Gastroesophageal sphincter (tissue), 4 donors: ENCODE measurements at places on chromosomes 4 and X.

DNA sequence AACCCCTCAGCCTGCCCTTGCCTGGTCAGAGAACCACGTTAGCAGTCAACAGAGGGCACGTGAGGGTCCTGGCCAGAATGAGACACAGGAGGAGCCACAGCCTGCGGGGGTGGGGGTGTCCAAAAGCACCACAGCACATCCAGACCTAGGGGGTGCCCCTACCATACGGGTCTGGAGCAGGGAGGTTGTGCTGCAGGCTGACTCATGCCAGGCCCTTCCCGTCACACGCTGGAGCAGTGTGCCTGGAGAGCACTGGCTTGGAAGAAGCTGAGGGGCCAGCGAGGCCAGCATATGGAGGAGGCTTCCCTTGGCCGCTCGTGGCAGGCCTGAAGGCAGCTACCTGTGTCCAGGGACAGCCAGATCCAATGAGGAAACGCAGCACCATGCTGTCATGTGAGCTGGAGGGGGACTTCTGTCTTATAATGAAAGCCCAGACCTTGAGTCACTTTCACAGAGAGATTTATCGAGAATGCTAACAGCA, 1.5 kb upstream of the IRAK1 start:
- ATAC-seq: no peak

DNA sequence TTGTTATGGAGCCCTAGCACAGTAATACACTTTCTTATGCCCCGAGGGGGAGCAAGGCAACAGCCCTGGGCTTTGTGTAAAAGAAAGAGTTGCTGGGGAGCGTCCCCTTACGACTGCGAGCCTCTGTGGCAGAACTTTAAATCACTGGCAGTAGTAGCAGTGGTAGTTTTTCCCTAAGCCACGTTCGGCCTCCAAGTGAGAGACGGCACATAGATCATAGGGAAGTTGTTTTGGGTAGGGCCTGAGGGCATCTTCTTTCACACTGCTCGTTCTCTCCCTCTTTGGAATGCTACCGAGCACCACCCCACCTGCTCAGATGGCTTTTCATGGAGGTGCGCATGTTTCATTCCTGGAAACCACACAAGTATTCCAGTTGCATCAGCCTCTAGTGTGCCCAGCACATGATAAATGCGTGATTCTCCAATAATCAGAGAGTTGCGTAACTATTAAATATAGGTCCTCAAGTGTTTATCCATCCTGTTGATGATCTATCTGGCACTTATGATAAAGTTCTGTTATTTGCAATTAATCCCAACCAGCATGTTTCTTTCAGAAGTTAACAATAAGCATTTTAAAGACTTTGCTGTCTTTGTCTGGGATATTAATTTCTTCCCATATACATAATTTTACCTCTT, 7.0 kb upstream of the SYNPO2 start:
- ATAC-seq: no peak

GRCh38 chr4:27176400-27176799, 315.8 kb downstream of the STIM2 start:
- ATAC-seq: no peak

DNA sequence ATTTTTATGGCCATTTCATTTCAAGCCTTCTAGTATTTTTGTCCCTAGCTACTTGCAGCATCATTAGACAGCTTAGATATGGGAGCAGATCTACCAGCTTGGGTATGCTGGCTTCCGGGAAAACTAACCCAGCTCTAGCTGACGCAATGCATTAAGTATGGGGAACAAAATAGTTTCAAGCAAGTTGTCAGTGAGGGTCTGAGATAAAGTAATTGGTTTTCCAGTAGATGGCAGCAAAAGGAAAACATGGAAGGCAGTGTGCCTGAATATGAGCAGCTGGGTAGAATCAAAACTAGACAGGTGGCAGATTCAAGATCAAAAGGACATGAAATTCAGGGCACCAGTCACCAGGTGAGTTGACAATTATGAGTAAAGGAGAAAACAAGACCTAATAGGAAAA, 340.9 kb upstream of the CTSO start:
- no peak for ATAC-seq

GRCh38 chrX:119573840-119574393, 446 bp upstream of the UBE2A start:
- ATAC-seq: peak; percentile 40

DNA sequence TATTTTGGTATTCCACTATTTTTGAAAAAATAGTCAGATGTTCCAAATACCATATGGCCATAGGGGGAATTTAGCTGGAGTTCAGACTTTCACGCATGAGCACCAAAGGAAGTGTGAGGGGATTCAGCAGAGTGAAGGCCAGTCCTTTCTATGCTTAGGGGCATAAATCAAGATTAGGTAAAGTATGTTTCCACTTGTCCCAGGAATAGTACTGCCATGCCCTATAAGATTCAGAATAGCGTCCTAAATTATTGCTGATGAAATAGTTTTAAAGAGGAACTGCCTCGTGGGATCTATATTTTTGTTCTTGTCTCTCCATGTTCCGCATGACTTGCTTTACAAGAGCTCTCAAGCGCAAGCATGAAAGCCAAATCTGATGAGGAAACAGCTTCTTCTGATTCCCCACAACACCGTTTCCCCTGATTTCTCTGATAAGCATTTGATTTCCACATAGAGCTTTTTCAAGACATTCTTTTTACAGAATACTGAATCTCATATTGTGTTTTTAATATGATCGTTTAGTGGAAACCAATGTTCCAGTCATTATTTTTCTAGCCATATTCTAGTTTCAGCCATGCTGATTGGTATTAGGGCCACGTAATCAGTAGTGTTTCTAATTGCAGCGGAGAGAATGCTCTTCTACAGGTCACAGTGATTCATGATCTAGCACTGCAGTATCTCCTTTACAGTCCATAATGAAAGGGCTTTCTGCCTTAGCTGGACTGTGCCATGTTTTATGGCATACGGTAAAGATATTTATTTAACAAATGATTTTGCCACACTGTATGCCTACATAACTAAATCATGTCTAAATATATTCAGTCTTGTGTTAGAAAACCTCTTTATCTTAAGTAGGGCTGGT, 492.3 kb downstream of the CENPC start:
- ATAC-seq: no peak

GRCh38 chr4:7007944-7008343, 35.2 kb upstream of the TADA2B start:
- no peak for ATAC-seq

DNA sequence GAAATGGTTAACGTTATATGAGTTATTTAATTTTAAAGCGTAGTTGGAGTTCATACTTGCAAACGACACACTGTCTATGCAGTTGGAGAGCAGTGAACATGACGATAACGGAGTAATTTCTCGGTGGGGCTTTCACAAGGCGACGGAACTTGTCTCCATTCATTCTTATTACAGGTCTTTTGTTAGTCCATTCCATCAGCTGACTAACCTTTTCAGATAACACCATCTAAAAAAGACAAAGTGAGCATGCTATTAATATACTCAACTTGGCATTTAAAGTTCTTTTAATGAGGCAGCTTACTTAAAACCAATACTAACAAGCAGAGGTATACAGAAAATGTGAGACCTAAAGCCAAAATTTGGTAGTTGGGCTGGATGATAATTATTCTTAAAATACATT, 19.9 kb downstream of the MAGT1 start:
- no peak for ATAC-seq

GRCh38 chr4:148182230-148182911, 259.8 kb downstream of the NR3C2 start:
- no peak for ATAC-seq

- ATAC-seq: peak; percentile 53
Observed at GRCh38 chr4:55069248-55069647, 56.1 kb downstream of the KDR start.

- no peak for ATAC-seq
Observed at GRCh38 chr4:144663834-144664475, 18.0 kb downstream of the HHIP start.

- no peak for ATAC-seq
Observed at GRCh38 chr4:567457-568350, 8.4 kb downstream of the TMEM271 start.

GRCh38 chr4:21888195-21888976, 60.2 kb downstream of the KCNIP4 start:
- ATAC-seq: no peak
